ENCODE measurements at places on chromosomes 1 and 21.

DNA sequence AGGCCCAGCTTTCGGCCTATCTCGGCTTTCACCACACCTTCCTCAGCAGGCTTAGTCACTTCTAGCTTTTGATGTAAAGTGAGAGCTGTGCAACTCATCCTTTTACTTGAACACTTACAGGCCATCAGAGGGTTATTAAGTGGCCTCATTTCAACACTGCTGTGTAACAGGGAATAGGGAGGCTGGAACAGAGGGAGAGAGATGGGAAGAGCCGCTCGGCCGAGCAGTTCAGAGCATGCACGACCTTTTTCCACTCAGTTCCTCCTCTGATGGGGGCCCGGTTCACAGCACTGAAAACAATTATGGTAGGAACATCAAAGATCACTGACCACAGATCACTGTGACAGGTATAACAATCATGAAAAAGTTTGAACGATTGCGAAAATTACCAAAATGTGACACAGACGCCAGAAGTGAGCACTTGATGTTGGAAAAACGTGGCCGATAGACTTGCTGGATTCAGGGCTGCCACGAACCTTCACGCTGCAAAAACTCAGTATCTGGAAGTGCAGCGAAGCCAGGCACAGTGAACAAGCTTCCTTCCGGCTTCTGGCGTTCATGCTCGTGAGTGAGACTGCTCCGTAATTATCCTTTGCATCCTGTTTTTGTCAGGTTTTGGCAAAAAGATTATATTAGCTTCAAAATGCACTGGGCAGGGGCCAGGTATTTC is 28.6 kb downstream of the AGPAT3 start:
- DNase-seq = peak; percentile 17

- no peak for DNase-seq
These were observed 709.3 kb downstream of the KCNT2 start for GRCh38 chr1:195898924-195899323.

- no peak for DNase-seq
These were observed 241.4 kb downstream of the NFIA start for GRCh38 chr1:61323681-61324328.

GRCh38 chr1:3651026-3651929 is 1.0 kb upstream of the TP73 start:
- DNase-seq = peak; percentile 37

DNA sequence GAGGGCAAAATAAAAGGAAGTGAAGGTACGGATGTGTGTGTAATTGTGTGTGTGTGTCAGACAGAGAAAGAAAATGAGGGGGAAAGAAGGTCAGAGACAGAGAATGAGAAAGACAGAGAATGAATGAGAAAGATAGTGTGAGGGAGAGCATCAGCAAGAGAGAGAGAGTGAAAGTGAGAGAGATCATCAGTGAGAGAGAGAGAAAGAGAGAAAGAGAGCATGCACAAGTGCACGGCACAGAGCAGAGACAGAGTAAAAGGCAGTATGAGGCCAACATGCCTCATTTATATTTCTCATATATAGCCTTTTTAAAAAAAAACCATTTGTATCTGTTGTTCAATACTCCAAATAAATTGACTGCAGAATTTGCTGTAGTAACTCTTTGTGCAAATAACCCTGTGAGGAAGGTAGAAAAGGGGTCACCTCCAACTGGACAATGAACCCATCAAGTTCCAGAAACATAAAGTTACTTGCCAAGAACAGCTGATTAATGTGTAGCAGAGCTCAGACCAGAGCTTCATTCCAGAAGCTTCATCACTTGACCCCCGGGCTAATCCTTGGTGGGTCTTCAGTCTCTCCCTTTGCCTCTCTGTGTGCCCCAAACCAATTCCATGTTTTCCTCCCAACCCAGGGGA is 1.2 kb downstream of the HSD3B2 start:
- no peak for DNase-seq

DNA sequence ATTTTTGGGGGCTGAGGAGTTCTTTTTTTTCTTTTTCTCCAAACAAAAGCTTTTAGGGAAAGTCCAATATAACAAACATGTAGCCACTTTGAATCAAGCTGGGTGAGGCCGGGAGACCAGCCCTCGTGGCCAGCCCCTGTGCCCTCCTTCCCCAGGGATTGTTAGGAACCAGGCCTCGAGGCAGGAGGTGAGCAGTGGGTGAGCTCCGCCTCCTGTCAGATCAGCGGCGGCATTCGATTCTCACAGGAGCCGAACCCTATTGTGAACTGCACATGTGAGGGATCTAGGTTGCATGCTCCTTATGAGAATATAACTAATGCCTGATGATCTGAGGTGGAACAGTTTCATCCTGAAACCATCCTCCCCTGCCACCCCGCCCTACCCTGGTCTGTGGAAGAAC is 41.8 kb upstream of the TTC22 start:
- no peak for DNase-seq
